ENCODE measurements at places on chromosomes 6 and 20.
A peak's percentile ranks its signal among the peaks of the same experiment; 100 is the strongest.

- no peak for DNase-seq
Measured at GRCh38 chr6:84228198-84228543, 728 bp upstream of the CEP162 start.

DNA sequence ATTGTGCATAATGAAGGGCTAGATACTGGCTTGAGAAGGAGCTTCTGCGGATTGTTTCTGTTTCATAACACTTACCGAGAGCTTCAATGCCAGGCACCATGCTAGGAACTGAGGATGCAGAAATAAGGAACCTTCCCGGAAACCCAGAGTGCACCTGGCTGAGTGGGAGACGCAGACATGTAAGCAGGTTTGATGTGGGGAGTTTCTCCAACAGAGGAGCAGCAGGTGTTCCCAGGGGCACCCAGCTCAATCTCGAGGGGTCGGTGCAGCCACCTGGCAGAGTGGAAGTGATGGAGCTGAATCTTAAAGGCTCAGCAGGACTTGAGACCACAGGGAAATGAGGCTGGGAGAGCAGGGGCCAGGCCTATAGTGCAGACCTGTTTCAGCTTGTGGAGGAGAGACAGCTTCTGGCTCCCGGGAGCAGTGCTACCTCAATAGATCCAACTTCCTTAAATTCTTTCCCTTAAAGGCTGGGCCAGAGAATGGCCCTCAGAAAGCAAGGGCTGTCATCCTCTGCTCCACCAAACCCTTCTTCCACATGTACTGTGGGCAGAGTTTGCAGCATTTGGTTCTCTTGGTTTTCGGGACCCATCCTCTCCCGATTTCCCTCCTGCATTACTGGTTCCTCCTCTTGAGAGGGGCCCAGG, 27.8 kb upstream of the SRC start:
- DNase-seq: peak; percentile 19

DNA sequence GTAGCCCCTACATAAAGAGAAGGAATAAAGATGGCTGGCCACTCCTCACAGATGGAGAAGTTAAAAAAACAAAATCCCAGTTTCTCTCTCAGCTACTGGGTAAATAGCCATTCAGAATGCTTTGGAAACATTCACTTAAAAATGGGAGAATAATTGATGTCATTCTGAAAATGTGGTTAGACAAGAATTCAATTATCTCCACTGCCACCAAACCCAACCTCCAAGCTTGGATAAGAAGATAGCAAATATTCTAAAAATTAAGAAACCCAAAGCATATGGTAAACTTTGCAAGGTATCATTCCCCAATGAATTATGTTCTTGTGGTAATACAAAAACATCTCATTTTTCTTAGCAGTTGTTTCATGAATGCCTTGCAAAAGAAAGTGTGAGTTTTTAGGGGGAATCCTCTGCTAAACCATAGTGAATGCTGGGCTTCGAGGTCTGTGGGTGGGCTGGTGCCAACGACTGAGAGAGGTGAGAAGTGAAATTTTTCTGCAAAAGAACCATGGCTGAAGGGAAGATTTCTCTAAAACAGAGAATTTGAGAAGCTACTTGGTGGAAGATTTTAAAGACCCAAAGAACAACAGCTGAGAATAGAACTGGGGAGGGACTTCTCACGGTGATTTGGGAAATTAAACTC, 497.9 kb upstream of the JARID2 start:
- no peak for DNase-seq

GRCh38 chr6:509676-510075, 118.1 kb downstream of the IRF4 start:
- no peak for DNase-seq

DNA sequence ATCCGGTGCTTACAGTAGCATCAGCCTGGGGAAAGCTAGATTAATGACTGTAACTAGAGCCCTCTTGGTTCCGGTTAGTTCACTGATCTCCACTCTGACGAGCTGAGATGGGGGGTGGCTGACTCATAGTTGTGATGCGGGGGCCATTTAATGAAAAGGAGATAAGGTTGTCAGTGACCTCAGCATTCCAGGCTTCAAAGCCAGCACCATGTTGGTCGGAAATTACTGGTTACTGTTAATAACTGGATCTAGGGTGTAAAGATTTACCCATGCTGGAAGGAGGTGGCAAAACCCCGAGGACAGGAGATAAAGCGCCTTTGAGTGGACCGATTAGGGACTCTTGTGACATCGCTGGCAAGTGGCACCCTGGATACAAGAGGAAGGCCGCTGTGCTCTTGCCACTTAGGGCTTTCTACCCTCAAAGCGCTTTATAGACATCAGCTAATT, 21.1 kb downstream of the FOXC1 start:
- no peak for DNase-seq
